ENCODE measurements at places on chromosomes 7 and 10.

- no peak for DNase-seq
Observed at GRCh38 chr10:21202776-21203462, 305.8 kb upstream of the NEBL start.

DNA sequence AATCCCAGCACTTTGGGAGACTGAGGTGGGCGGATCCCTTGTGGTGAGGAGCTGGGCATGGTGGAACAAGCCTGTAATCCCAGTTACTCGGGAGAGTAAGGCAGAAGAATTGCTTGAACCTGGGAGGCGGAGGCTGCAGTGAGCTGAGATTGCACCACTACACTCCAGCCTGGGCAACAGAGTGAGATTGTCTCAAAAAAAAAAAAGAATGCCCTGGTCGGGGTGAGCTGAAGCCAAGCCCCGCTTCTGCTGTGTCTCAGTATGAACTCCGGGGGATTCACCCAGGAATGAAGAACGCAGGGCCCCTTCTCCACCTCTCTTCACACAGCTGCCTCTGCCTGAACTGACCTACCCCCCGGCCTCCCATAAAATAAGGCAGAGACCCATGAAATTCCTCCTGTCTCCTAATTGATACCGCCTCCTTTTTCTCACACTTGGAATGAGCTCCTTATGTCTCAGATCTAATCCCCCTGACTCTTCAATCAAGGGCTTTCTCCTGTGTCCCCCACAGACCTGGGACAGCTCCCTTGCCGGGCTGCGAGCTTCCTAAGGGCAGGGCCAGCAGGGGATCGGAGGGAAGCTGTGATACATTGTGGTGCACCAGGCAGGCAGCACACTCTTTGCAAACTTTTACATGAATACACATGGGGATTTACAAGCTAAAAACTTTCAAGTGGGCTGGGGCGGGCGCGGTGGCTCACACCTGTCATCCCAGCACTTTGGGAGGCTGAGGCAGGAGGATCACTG, 911 bp upstream of the ZP3 start:
- no peak for DNase-seq

- no peak for DNase-seq
Observed at GRCh38 chr10:103458720-103459119, at the start of gene CALHM1. CALHM1 (minus strand) TSS chr10:103458900; CDS start chr10:103458751, 149 bp downstream.

DNA sequence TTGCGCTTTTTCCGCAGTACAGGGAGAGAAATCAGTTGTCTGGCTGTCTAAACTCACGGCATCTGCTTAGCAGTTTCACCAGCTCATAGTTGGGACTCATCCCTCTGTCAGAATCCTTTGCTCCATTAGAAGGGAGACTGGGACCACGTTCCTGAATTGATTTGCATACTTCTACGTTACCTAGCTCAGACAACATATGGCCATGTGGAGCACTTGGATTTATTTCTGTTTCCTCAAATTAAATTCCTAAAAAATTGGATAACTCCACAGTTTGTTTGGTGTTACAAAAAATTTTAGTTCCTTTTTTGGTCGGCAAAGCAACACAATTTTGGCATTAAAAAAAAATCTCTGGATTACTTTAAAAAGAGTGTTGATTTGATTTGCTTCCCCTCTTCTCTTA, 614.0 kb downstream of the AUTS2 start:
- no peak for DNase-seq

DNA sequence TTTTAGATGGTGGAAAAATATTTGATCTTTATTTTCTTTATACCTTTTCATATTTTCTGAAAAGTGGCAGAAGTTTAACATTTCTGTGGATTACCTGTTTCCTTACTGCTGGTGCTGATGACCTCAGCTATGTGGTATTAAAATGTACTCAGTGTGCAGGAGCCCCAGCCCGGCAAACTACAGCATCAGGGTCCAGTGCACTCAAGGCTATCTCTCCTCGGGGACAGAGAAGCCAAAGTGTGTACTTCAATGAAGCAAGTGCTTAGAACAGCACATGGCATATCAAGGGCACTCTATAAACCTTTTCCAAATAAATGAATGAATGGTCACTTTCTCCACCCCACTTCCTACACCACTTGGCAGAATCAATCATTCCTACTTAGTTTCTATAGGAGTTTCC, 111.8 kb downstream of the HIP1 start:
- DNase-seq, result no peak

- DNase-seq, result peak; percentile 71
Observed at GRCh38 chr10:127117125-127117524, 79.3 kb downstream of the INSYN2A start.

DNA sequence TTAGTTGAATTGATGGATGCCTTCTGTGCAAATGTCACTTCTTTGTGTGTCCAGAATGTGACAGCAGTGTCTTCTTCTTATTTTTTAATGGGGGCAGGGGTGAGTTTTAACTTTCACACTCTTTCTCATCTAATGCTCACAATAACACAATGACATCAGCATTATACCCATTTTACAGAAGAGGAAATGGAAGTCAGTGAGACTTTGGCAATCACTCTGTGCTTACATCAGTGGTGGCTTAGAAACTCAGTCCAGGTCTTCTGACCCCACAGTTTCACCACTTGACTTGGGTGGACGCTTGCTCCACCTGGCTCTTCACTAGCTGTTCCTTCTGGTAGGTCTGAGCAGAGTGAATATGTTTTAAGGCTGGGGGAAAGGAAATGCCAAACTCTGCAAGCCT, 124.0 kb downstream of the PRKCQ start:
- DNase-seq, result no peak

DNA sequence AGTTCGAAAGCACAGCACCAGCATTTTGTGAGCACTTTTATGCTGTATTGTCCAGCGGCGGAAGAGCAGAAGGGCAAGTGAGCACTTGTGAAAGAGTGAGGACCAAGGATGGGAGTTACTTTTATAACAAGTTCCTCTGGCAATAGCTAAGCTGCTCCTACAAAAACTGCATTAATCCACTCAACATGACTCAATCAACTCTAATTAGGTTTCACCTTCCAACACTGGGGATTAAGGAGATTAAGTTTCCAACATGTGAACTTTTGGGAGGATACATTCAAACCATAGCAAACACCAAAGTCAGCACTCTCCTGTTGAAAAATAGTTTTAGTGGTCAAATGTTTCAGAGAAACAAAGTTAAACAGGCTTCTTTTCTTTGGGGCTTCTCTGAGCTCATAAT, 844.5 kb downstream of the REEP3 start:
- DNase-seq, result no peak

GRCh38 chr7:158564663-158565035, 23.0 kb downstream of the PTPRN2 start:
- no peak for DNase-seq

DNA sequence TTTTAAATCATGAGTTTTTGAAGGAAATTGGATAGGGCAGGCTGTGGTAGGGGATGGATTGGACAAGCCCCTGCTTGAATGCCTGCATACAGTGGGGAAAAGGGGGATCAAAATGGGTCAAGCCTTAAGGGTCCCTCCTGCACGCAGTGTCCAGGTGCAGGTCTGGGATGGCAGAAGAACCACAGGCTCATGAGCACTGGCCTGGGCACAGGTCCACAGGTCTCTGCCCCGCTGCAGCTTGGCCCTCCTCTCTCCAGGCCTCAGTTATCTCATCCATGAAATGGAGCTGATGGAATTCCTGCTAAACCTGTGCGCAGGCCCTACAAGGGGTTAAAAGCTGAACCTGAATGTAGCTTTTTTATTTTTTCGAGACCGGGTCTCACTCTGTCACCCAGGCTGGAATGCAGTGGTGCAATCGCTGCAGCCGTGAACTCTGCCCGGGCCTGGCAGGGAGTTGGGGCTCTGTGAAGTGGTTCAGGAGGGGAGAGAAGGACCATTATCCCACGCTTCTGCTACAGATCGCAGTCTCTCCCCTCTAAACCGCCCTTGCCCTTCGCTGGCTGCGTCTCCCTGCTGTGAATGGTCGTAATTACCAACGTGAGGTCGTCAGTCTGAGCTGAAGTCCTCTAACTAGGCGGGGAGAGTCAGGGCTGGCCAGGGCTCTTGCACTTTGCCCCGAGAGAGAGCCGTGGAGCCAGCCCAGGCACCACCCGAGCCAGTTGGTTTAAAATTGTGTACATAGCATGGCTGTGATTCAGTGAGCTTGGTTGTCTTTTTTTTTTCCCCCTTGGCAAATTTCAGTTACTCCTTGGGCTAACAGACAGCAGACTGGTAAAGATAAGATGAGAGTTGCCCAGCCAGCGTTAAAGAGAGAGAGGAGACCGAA, 77.5 kb upstream of the GTF2I start:
- peak; percentile 27 for DNase-seq

GRCh38 chr10:124650820-124651401, 93.3 kb downstream of the FAM53B start:
- no peak for DNase-seq

DNA sequence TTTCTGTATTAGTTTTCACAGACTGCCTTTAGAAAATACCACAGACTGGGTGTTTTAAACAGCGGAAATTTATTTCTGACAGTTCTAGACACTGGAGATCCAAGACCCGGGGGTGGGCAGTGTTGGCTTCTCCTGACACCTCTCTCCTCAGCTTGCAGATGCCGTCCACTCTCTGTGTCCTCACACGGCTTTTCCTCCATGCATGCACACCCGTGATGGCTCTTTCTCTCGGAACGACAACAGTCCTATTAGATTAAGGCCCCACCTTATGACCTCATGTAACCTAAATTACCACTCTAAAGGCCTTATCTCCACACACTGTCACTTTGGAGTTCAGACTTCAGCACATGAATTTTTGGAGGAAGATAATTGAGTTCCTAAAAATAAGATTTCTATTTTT, 142.9 kb upstream of the VWC2 start:
- DNase-seq, result no peak

GRCh38 chr7:5695727-5696345, 85.6 kb downstream of the RNF216 start:
- peak; percentile 34 for DNase-seq

DNA sequence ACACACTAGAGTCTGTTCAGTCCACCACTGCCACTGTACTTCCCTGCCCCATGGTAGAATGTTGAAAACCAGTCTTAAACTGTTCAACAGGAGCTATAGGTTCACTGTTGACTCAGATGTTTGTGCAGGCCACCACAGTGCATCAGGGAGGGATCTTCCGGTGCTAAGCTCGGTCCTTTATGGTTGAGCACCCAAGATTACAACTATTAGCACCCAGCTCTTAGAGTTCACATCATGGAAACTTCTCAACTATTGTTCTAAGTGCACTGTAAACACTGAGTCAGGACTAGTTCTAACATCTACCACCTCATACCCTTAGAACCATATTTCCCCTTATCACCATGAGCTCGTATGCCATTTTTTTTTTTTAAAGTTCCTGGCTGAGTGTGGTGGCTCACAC, 97.1 kb upstream of the MXI1 start:
- no peak for DNase-seq

- DNase-seq, result no peak
Observed at GRCh38 chr7:135190703-135191102, 20.2 kb upstream of the CYREN start.

GRCh38 chr10:118481871-118482270, 113.6 kb downstream of the PRLHR start:
- DNase-seq, result no peak

- DNase-seq, result no peak
Observed at GRCh38 chr7:70387217-70387616, 744.7 kb upstream of the GALNT17 start.

DNA sequence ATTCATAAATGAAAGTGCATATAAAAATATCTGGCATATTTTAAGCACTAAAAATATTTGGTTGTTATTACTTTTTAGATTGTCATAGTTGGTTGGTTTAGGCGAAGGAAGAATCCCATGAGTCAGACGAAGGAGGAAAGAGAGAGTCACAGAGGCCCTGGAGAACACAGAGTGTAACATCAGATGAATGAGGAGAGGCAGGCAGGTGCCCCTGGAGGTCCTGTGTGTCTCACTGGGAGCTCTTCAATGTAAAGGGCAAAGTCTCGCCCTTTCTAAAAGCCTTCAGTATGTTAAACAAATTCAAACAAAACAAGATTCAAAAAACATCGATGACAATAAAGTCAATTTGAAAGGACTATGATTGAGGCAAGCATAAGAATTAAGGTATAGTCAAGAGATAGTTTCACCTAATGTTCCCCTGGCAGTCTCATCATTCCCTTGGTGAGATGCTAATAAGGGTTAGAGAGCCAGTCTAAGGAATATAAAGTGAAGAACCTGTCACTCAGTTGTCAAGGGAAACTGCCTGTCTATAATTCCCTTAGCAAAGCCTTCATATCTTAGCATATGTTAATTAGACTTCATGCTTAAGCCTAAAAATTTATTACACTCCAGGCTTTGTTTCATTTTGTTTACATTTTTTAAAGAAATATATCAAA, 194.3 kb downstream of the TPK1 start:
- no peak for DNase-seq

DNA sequence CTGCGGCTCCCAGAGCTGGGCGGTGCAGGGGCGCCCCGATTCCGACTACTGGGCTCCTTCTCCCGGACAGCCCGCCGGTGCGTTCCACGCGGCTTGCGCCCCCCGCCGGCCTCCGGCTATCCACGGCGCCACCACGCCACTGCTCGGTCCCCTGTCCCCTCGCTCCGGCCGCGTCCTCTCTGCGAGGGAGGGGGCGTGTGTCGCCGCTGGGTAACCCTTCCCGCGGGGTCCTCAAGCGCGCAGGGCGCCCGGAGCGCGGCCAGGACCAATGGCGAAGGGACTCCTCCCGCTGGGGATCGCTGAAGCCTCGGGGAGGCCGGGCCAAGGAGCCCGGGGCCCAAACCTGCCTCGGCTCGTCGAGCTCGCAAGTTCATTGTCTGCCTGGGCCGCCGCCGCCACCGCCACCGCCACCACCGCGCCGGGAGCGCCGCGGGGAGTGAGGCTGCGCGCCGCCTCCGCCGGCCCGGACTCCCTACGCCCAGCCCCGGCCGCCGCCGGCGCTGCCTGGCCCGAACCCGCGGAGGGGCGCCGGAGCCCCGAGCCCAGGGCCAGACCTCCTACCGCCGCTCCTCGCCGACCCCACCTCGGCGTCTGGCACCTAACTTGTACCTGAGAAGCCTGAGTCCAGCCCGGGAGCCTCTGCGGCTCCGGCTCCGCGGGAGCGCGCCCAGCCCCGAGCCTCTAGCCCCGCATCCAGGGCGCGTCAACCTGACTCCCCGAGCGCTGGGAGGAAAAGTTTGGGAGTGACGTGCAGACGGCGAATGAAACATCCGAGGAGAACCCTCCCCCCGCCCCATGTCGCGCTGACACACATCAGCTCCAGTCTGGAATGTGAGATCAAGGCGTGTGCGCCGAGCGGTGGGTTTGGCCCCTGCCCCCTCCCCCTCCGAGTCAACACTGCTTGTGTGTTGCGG, at the start of gene CHST15:
TSS of gene CHST15 (minus strand) at position 739 of the 914 bp plus-strand sequence. CDS start 47,386 bp downstream, outside the sequence.
- peak; percentile 59 for DNase-seq

GRCh38 chr10:125141150-125141859, 19.1 kb downstream of the CTBP2 start:
- no peak for DNase-seq

GRCh38 chr10:49178489-49179471, 9.4 kb downstream of the TMEM273 start:
- DNase-seq, result no peak
